ENCODE measurements at places on chromosomes 11 and 22. TPM values are rescaled to one million over a fixed set of nuclear protein-coding genes. Genes with fewer than 3 reads are reported as not detected.

ZNF214 gene
- polyA plus RNA-seq = 0.82 TPM

- DNase-seq = no peak
These were observed 12.6 kb downstream of the RRAS2 start for GRCh38 chr11:14346303-14346955.

PLAAT2 gene
- not detected for polyA plus RNA-seq

DEAF1 gene
- 31.6 TPM for polyA plus RNA-seq

DNA sequence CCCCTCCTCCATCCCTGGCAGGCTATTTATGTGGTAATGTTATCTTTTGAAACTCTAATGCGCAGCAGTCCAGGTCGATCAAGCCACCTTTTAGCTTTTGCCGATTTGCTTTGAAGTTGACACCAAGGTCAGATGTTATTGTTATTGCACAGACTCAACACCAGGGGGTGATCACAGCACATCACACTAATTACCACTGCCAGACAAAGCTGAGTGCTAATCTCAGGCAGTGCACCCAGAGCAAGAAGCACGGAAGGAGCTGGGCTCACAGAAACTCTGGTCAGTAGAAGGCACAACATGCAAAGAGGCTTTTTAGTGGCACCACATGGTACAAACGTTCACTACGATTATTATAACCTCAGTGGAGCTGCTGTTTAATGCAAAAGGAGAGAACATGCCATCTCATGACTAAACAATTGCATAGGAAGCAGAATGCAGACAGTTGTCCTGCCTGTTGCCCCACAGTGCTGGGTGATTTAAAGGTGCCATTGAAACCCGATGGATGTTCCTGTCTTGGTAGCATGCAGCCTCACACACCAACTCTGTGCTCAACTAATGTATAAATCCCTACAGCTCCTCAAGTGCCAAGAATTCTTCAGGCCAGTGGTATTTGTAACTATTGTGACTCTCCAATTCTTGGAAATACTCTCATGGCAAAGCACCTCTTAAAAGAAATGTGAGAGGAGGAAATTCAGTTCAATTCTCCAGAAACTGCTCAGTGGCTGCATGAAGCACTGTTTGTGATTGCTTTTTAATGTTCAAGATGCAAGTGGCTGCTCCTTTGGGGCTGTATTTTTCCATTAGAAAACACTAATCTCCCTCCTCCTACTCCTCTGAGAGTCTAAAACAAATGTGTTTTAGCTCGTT, 353.9 kb upstream of the DDI1 start:
- peak; percentile 75 for DNase-seq

KCNJ4 gene
- polyA plus RNA-seq = not detected

GRCh38 chr11:279040-279965, 1.1 kb downstream of the NLRP6 start:
- DNase-seq = no peak
